ENCODE measurements at places on chromosomes 4 and X.

- no peak for DNase-seq
These were observed 1.4 kb upstream of the KLF3 start for GRCh38 chr4:38662522-38663089.

GRCh38 chr4:20408611-20409010 lies 156.9 kb downstream of the SLIT2 start:
- DNase-seq: no peak

DNA sequence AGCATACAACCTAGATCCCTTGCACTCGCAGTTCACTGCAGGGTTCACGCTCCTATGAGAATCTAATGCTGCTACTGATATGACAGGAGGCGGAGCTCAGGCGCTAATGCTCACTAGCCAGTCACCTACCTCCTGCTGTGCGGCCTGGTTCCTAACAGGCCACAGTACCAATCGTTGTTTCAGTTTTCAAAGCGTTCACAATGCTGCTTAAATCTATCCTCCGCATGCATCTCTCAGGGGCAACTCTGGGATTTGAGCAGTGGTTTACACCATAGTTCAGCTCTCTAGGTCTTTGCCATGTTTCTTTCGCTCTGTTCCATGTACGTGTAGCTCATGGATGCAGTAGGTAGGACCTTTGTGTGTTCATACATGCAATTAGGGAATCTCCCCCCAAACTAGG lies 47.2 kb downstream of the CLOCK start:
- no peak for DNase-seq

DNA sequence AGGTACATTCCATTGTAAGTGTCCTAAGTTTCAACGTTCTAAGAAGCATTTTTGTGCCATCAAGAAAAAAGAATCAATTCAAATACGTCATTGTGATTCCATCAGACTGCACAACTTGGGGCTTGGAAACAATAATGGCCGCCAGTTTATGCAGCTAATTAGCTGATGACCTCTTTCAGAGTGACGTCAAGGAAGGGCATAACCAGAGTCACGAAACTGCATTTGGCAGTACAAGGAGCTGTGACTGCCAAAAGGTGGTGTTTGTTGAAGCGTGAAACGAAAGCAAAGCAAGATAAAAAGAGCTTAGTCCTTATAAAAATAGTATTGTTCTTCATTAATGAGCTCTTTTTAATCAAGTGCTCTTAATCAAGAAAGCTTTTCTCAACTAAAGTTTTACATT lies 81.1 kb upstream of the SH3RF1 start:
- no peak for DNase-seq

GRCh38 chrX:133302775-133303445 lies 84.8 kb upstream of the TFDP3 start:
- no peak for DNase-seq

DNA sequence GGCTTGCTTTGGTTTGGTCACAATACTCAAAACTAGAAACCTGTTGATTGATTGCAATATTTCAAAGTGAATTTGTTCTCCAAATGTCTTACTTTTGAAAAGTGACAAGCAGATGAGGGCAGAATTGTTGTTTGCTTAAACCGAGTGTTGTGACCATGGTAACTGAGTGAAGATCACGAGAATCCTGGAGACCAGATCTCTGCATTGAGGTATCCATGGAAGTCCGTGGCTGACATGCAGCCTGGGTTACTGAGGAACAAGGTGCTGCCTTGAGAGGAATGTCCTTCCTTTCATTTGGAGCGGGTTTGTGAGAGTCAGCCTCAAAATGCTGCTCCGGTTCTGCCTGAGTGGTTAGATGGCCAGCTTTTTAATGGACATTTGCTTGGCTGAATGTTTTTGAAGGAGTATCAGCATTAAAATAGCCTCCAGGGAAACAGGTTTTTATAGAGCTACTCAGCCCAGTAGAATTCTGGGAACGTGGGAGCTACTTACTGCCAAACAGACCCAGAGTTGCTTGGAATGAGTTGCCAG lies 31.3 kb downstream of the NYX start:
- DNase-seq: no peak

DNA sequence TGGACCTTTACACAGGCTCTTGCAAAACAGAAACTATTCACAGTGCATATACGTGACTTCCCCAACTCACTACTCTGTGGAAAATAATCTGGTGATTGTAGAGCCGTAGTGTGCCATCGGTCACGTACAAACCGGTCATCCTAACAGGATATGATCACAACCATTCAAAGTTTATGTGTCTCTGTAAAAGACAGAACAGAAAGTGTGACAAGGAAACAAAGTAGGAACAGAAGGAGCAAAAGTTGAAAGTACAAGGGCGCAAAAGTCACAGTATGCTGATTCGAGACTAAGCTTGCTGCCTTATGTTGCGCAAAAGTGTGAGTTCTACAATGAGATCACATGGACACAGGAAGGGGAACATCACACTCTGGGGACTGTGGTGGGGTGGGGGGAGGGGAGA lies 18.6 kb downstream of the MEPE start:
- DNase-seq: no peak

GRCh38 chrX:15525664-15526416 lies 25.2 kb downstream of the BMX start:
- DNase-seq: no peak

- DNase-seq: no peak
These were observed 8.3 kb downstream of the SPATA18 start for GRCh38 chr4:52059372-52059771.

DNA sequence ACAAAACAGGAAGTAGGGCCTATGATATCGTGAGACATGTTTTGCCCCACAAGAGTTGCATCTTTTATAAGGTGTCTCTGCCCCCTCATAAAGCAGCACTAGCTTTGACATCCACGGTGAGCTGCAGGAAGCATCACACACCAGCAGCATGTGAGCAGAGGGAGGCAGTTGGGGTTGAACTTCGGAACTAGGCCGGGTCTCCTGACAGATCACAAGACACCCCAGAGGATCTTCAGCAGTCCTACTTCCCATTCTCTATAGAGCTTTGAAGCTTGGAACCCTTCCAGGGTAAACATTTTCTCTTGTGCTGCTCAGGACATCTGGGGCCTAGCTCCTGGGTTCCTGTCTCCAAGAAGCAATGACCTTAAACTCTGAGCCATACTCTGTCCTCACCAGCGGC lies 27.5 kb downstream of the YY2 start:
- no peak for DNase-seq

- DNase-seq: no peak
These were observed 58.8 kb downstream of the FIP1L1 start for GRCh38 chr4:53436251-53436650.

DNA sequence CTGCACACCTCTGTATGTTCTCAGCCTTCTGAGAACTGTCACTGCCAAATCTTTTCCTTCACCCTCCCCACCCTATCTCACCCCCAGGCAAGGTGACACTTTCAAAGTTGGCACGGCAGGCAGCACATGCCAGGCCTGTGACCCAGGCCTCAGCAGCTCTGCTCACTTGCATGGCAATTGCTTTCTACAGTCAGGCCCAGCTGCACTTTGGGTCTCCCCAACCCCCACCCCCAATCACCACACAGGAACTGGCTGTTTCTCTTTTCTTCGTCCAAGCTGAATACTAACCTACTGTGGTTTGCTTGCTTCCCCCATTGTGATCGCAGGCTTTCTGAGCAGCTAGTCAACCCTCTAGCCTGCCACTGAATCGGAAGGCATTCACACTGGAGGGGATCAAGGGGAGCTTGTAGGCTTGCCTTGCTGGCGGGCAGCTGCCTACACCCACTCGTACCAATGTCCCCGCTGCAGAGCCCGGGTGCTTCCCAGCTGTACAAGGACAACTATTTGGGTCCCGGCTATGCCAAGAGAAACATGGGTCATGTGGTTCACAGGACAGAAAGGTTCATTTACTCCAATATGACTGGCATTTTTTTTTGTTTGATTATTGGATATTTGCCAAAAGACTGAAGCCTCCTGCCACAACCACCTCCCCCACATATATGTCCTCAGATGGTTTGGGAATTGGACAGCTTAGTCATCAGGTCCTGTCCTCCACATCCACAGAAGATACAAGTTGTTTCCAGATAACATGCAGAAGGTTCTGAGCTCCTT lies 28.1 kb downstream of the SLC25A43 start:
- no peak for DNase-seq

DNA sequence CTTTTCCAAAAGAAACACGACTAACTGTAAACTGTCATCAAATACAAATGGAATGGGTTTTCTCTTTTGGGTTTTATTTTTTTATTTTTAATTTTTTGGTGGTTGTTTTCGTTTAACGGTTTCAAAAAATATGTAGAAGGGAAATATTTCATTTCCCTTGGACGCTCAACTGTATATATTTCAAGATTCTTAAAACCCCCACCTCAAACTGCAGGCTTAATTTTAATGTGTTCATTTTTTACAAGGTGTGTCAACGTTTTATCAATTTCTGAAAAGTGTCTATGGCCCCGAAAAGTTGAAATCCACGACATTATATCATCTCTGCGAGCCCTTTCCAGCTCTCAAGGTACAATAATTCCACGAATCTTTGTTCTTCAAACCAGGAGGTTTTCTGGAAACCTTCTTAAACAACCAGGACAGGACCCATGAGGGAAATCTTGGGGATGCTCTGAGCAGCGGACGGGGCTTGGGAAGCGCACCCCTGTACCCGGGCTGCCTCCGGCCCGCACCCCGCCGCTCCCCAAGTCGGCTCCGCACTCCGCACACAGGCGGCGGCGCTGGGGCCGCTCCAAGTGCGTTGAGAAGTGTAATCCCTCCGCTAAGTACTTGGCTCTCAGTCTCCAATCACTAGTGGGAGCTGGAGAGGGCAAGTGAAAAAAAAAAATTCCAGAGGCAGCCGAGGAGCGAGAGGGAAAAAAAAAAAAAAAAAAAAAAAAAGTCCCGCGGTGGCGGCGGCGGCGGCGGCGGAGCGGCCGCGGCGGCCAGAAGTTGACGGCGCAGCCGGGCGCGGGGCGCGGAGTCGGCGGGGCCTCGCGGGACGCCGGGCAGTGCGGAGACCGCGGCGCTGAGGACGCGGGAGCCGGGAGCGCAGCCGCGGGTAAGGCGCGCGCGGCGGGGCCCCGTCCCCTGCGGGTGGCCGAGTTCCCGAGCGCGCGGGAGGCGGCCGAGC lies at the start of gene BMPR1B:
TSS of gene BMPR1B (plus strand) at position 764 of the 949 bp plus-strand sequence. CDS start 346,470 bp downstream, outside the sequence.
- DNase-seq: no peak

- no peak for DNase-seq
These were observed 187.4 kb downstream of the TEX13C start for GRCh38 chrX:125507119-125507518.

GRCh38 chr4:101229116-101229515 lies 118.2 kb downstream of the PPP3CA start:
- DNase-seq: no peak

DNA sequence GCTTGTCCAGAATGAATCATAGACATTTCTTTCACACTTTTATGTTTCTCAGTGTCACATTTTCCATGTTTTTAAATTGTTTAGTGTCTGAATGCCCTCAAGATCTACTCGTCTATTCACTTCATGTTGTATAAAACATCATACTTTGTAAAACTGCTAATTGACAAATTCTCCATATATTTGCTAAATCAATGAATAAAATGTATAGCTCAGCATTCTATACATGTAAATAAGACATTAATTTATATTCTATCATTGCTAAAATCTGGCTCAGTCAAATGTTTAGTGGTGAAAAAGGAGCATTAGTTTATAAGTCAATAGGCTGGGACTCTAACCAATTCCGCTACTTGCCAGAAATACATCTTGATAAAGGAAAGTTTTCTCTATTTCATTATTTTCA lies 379.6 kb downstream of the NAF1 start:
- DNase-seq: no peak

DNA sequence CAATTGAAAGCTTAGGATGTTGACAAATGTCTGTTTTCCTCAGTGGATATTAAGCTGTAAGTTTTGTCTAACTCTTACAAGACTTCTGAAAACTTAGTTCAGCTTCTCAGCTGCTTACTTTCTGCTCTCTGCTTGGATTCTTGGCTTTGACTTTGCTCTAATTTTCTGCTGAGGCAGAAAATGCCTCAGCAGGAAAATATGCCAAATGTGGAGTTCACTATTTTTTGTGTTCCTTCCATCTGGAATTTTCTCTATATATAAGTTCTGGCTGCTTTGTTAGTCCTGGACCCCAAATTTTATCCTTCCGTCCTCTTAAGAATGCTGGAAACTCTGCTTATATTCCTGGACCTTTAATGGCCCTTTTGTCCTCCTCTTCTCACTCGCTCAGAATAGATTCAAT lies 352.6 kb upstream of the NWD2 start:
- DNase-seq: no peak

GRCh38 chr4:170093973-170094535 lies 4.3 kb upstream of the AADAT start:
- no peak for DNase-seq

- no peak for DNase-seq
These were observed 18.4 kb downstream of the SLC38A5 start for GRCh38 chrX:48451708-48452107.

- DNase-seq: no peak
These were observed 466.3 kb upstream of the ACTRT1 start for GRCh38 chrX:128518508-128518907.

GRCh38 chrX:21723814-21724213 lies 34.1 kb downstream of the SMPX start:
- no peak for DNase-seq

DNA sequence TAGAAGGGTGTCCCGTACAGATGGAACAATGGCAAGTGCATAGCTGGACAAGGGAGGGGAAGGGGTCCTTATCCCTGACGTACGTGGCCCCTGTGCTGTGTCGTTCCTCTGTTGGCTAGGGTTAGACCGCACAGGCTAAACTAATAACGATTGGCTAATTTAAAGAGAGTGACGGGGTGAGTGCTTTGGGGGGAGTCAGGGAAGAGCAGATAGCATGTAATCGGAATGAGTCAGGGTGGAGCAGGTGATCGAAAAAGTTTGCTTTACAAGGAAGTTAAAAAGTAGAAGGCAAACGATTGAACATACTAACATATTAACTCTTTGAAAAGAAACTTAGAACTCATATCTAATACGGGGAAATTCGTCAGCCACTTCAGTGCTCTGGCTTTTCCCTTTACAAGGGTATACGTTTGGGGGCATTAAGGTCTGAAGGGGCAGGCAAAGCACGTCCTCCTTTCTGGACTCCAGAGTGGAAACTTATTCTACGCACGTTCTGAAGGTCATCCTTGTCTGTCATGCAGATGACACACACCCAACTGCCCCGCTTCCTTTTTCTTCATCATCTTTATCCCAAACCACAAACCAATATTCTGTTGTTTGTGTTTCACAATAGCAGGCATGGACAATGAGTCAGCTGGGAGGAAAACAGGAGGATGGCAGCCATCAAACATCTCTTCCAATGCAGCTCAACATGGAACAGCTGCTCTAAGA lies 10.2 kb upstream of the CRLF2 start:
- no peak for DNase-seq

DNA sequence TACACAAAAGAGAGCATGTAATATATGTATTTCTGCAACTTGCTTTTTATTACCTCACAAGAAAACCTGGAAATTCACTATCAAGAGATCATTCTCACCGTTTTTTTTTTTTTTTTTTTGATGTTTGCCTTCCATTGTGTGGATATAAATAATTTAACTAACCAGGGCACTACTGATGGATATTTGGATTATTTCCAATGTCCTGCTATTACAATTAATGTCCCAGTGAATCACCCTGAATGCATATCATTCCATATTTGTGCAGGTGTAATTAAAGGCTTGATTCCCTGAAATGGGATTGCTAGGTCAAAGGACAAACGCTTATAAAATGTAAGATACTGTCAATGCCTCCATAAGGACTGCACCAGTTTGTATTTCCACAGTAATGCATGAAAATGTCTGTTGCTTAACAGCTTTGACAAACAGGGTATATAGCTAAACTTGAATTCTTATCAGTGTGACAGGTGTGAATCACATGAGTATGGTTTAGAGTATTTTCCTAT lies 87.8 kb downstream of the NCAPG start:
- DNase-seq: no peak

- DNase-seq: no peak
These were observed 76.8 kb upstream of the RBMXL3 start for GRCh38 chrX:115112411-115112810.
